ENCODE measurements at places on chromosomes 11 and 22.
A peak's percentile ranks its signal among the peaks of the same experiment; 100 is the strongest.

- no peak for DNase-seq
Observed at GRCh38 chr11:119431523-119431922, 8.6 kb upstream of the THY1 start.

DNA sequence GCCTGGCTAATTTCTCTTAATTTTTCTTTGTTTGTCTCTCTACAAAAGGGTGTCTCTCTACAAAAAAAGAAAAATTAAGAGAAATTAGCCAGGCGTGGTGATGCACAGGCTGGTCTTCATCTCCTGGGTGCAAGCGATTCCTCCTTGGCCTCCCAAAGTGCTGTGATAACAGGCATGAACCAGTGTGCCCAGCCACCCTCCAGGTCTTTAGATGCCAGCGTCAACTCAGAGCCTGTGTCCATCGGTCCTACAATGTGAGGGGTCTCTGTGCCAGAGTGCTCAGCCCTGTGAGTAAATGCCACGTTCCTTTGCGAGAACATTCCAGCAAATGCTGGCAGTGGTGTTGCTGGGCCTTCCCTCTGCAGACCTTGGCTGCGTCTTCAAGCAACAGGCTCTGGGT is 62.7 kb downstream of the IGF2 start:
- DNase-seq, result no peak

DNA sequence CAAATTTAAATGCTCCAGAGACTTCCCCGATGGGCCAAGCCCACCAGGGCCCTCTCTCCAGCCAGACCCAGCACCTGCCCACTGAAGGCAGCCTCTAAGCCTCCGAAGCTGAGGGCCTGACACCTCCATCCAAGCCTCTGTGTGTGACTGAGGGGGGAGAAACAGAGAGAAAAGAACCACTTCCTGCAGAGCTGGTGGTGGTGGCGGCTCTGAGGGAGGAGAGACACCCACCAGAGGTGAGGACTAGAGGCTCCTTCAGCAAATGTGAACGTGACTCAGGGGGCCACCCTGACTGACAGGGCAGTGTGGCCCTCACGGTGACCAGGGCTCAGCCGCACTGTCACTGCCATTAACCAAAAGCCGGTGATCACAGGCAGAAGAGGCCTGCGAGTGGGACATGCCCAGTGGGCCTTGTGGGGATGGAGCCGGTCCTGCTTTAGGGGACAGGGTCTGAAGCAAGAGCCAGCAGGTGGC is 31.0 kb upstream of the CD5 start:
- DNase-seq, result peak; percentile 54

DNA sequence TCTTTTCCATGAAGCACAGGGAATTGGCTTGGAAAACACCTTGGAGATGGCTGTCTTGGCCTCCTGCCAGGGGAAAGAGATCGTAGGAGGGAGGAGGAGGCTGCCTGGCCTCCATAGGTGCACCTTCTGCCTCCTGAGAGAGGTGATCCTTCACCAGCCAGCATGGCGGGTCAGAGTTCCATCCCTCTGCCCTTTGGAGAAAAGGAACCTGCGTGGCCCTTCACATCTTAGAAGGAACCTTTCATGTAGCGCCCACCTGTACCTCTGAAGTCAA is 58.2 kb upstream of the DRD2 start:
- DNase-seq, result no peak

DNA sequence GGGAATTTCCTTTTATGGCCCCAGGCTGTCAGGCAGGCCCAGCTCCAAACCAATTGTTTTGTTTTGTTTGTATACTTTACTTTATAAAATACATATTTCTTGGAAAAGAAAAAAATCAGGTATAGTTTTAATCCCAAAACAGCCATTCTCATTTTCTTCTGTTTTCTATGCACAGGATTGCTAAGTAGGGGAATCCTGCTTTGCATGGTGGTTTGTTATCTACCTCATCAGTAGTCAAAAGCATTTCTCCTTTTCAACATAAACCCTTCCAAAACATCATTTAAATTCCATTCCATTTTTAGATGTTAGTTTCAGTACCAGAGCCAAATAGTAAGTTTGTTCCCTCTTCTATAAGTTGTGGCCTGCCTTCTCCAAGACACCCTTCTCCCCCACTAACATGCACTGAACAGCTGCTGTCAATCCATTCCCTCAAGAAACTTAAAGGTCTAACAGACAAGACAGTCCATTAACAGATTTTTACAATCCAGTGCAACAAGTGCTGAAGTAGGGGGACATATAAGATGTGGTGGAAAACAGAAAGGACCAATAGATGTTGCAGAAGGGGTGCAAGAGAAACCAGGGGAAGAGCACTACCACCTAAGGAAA is 3.7 kb downstream of the ILK start:
- no peak for DNase-seq

DNA sequence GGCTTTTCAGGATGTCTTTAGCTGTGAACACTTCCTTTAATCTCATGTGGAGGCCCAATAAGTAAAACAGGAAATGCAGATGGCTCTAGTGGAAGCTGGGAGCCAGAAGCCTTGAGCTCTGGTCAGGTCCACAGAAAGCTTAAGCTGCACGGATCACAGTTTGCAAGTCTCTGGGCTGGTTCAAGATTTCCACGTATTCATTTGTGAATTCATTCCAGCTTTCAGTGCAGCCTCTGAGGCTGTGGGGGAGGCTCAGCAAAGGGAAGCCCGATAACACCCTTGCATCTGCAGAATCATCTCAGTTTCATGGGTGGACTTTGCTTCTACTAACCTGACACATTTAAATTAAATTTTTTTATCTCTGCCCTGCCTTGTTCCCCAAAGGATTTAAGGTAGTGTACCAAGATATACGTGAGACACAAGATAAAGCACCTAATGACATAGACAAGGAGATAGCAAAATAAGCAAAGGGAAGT is 65.6 kb downstream of the ISX start:
- DNase-seq, result no peak

DNA sequence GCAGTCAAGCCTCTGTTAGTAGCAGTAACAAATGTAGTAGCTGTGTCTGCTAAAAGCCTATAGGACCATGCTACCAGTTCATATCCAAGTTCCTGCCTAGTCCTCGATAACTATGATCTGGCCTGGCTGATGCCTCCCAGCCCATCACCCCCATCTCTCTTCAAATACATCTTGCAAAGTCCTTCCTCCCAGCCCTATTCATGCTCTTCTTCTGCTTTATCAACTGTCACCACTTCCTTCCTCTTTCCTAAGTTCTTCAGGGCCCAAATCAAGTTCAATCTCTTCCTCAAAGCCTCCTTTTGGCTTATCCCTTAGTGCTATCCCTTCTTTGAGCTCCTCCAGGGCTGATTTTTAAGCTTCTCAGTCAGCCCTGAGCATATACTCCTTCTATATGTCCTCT is 150.9 kb upstream of the THY1 start:
- DNase-seq, result no peak

DNA sequence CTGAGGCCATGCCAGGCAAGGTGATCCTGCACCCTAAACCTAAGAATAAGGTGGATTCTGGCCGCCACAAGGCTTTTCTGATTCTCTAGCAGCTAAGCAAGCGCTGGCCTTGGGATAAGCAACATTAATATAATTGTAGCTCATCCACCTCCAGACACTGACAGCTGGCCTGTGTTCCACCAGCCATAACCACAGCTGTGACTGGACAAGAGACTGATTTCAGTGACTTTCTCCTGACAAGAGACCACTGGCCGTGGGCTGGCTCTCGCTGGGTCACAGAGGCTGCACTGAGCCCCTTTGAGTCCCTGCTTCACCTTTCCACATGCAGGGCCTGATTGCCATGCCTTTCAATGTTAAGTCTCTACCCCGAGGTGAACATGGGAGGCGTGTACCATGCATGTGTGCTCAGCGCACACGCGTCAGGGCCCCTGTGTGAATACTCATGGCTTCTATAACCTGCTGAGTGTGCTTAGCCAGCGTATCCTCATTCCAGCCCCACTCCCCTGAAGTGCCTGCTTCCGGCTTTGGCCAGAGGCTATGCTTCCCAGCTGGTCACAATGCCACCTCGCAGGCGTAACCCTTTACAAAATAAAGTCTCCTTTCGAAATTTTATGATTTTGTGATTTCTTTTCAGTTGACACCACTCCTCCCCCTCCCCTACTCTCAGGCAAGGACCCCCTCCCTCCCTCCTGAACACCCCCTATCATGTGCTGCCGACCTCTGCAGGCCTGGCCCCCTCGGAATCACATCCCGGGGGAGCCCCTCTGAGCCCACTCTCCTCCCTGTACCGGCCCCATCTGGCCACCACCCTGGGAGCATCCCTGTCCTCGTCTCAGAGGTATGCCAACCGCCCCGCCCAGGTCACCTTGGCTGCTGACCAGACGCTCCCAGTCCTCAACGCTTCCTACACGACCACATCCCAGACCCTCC is 128.1 kb downstream of the CTTN start:
- no peak for DNase-seq

DNA sequence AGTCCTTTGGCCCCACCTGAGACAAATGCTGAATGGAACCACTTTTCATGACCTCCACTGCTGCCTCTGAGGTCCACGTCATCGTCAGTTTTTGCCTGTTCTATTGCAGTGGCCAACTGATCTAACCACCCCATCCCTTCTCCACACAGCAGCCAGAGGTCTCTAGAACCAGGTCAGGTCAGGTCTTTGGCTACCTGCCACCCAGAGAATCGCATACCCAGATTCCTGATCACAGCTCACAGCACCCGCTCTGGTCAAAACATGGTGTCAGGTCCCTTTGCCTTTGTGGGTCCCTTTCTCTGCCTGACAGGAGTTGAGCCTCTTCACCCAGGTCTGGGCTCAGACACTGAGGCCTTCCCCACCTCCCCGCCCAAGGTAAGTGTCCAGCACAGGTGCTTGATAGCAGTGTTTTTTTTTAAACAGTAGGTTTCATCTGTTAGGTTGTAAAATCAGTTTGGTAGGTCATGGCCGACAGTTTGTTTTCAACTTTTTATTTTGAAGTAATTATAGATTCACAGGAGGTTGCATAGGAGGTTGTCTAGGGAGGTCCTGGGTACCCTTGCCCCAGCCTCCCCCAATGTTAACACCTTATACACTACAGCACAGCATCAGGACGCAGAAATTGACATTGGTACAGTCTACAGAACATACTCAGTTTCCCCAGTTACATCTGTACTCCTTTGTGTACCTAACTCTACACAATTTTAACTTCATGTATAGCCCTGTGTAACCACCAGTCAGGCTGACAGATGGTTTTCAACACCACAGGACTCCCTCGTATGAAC is 6.9 kb downstream of the C22orf39 start:
- no peak for DNase-seq

- no peak for DNase-seq
Observed at GRCh38 chr11:123578778-123579481, 75.5 kb downstream of the SCN3B start.

All from NK-92 treated with Interleukin-12 subunit alpha and Interleukin-12 subunit beta, amount 100 ng/mL, for 24 hours (cell line).